ENCODE measurements at places on chromosomes 1 and 21.
A peak's percentile ranks its signal among the peaks of the same experiment; 100 is the strongest.

DNA sequence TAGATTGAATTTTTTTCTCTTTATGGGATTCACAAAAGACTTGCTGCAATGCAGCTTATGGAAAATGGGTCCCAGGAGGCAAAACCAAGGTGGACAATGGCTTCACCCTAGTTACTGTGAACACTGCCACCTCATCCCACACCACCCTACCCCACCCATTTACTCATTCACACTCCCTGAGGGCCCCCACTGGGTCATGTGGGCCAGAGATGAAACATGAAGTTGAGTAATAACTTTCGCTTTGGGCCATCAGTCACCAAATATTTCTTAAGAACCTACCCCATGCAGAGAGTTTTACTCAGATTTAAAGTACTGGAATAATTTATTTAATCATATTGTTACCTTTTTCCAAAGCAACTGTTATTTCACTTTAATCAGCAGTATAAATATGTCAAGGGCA, 191.8 kb downstream of the TPR start:
- peak; percentile 33 for DNase-seq

- no peak for DNase-seq
Measured at GRCh38 chr1:66244429-66244828, 289.5 kb upstream of the SGIP1 start.

- no peak for DNase-seq
Measured at GRCh38 chr21:39232861-39233291, 49.6 kb upstream of the PSMG1 start.

DNA sequence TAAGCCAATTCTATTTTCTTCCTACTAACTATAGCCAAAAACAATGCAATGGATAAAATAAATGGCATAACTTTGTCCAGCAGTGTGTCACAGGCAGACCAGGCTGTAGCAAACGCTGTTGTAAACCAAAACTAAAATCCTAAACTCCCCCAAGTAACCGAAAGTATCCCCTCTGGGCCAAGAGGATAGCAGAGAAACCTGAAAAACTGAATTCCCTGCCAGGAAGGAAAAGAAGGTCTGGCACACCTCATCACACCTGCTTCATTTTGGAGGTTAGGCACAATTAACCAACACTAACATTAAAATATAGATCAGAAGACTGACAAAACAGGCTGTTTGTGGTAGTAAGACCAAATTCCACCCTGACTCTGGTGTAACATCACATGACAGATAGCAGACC, 356.8 kb upstream of the C1orf87 start:
- no peak for DNase-seq

DNA sequence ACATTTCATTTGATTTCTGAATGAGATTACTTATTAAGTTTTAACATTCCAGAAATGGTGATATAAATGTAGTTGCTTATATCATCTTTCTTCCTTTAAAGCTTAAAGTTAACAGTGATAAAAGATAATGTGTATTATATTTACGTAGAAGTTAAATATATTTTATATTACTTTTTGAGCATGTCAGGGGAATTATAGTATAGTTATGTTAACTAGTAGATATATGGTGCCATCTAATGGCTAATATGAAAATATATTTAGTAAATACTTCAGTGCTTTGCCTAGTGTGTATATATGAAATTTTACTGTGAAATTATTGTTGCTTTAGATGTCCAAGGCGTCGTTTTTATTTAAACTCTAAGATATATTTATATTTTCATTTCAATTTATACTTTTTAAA, 51.5 kb downstream of the SYT14 start:
- DNase-seq, result no peak

- DNase-seq, result no peak
Measured at GRCh38 chr1:68521286-68521685, 24.4 kb upstream of the DEPDC1 start.

GRCh38 chr1:9181990-9182783, 52.4 kb upstream of the H6PD start:
- DNase-seq, result no peak

DNA sequence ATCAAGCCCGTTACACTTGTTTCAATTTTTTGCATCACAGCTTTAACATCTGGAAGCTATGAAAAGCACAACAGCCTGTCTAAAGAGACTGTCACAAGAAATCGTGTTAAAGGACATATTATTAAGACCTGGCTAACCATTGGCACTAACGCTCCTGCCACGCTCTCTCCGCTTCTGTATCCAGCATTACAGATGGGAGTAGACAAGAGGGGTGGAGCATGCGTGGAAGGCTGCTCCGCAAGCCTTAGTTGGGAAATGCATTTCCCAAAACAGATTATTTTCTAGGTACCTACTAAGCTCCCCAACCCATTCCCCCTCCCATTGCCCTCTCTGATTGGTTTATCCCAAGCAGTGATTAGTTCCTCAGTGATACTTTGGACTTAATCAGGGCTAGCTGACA, 72.4 kb downstream of the NTNG1 start:
- DNase-seq, result no peak

- DNase-seq, result no peak
Measured at GRCh38 chr1:59107516-59107915, 189.4 kb upstream of the FGGY start.

- DNase-seq, result no peak
Measured at GRCh38 chr1:29237852-29238619, 1.7 kb downstream of the PTPRU start.

GRCh38 chr1:85816606-85817005, 108.4 kb upstream of the ZNHIT6 start:
- DNase-seq, result no peak

GRCh38 chr1:8711151-8711550, 106.3 kb downstream of the RERE start:
- no peak for DNase-seq

DNA sequence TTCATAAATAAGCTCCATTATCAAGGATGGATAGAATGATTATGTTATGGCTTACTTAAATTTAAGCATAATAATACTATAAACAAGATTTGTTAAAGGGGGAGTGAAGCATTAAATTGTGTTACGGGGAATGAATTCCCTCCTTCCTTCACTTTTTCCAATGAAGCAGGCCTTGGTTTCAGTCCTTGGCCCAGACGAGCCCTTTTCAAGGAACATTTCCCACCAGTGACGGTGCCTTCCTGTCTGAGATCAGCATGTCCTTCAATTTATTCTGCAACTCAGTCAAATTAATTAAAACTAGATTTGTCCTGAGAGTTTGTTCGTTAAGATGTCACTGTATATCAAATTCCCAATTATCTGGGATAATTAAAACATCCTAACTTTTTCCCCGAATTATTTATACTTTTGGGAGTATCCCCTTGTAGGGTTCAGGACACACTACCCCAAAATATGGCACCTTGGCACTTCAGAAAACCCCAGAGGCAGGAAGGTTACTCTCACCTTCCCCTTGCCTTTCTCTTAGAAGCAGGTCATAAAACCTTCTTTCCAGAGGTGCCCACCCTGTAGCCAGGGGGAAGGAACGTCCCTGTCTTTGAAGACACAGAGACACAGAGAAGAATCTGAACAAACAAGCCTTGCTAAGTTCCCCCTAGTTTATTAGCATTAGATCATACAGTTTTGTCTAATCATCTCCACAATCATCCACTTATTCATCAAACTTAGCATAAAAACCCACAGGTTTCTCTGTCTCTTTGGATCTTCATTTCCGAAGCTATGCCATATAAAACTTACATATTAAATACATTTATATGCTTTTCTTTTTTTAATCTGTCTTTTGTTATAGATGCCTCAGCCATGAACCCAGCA, 86.2 kb upstream of the ARHGAP29 start:
- no peak for DNase-seq

DNA sequence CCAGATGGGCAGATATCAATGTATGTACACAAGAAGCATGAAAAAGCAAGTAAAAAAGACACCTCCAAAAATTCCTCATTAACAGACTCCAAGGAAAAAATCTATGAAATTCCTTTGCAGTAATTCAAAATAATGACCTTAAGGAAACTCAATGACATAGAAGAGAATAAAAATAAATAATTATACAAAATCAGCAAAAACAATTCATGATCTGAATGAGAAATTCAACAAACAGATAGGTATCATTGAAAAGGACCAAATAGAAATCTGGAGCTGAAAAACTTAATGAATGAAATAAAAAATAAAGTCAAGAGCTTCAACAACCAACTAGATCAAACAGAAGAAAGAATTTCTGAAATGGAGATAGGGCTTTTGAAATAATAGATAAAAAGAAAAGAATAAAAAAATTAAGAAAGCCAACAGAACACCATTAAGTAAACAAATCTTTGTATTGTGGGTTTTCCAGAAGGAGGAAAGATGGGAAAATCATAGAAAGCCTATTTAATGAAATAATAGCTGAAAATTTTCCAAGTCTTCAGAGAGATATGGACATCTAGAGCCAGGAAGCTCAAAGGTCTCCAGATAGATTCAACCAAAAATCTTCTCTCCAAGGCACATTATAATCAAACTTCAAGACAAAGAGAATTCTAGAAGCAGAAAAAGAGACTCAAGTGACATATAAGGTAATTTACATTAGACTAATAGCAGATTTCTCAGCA, 52.0 kb upstream of the KCNK1 start:
- no peak for DNase-seq

DNA sequence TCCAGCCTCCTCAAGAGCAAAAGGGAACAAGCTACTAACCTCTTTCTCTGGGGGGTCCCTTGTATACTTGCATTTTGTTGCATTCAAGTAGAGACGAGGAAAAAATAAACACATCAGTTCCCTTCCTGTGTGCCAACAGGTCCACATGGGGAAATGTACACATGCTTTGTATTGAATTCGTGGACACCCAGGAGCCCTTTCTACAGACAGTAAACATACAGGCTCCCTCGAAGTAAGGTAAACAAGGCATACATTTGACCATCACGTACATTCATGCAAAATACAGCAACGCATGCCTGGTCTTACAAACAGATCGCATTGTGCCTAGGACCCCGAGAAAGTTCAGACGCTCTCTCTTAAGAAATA, 1.1 kb downstream of the KCND3 start:
- no peak for DNase-seq

- no peak for DNase-seq
Measured at GRCh38 chr1:24987875-24988557, 57.9 kb upstream of the RUNX3 start.

GRCh38 chr1:106960412-106960811, 96.1 kb upstream of the PRMT6 start:
- no peak for DNase-seq

DNA sequence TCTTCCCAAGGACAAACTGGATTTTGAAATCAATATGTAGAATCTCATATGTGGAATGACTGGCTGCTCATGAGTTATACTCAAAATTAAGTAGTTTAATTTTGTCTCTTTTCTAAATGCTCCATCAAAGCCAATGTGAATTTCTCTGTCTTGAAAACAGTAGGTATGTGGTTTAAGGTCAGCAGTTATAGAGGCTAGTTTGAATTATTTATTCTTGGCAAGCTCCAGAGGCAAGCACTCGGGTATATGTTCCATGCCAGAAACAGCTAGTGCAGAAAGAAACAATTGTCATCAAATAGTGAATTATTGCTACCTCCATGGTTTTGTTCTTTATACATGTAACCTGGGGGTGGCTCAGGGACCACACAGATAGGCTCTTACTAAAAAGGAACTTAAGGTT, 63.5 kb downstream of the LRIG2 start:
- no peak for DNase-seq

GRCh38 chr1:9438431-9439073, 100.7 kb upstream of the SLC25A33 start:
- no peak for DNase-seq

DNA sequence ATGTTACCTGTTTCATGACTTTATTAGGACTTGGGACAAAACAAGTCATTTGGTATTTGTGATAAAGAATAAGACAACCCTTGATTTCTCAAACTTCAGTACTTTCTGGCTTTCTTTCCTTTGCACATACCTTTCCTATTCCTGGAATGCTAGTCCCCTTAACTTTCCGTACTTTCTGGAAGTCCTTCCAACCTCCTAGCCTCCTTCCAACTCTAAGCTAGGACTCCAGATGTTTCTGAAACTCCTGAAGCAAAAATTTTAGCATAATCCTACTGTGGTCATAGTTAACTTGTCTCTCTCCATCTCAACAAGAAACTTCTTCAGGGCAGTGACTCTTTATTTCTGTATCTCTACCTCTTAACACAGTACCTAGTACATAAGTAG, 19.8 kb upstream of the C1orf105 start:
- no peak for DNase-seq

DNA sequence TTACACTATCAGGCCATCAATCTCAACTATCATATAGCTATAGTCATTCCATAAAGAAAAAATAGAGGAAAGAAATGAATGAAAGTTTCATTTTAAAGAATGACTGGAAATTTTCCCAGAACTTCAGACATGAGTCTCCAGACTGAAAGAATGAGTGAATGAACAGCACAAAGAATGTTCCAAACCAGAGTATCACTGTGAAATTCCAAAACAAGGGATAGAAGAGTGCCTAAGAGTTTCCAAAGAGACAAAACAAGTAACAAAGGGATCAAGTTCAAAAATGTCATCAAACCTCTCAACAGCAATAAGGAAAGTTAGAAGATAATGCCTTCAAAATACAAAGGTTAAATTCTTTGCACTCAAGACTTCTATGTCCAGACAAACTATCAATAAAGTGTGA, 114.9 kb downstream of the DENND1B start:
- DNase-seq, result no peak

GRCh38 chr1:17236779-17237560, 11.9 kb upstream of the PADI3 start:
- DNase-seq, result peak; percentile 72

DNA sequence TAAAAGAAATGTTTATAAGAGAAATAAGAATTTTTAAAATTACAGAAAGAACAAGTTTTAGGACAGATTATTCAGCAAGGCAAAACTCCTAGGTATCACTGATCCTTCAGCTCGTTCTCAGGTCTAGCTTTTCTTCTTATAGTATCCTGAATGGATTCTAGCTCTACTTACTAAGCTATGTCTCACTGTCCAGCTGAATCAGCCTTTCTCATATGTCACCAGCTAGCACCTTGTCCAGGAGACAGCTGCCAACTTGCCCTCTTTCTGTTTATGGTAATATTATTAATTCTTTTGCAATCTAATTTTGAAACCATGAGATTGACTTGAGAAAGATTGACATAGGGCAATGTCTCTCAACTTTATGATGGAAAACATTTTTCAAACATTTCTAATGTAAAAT, 159.9 kb downstream of the LYPLAL1 start:
- DNase-seq, result no peak

GRCh38 chr1:94935476-94935875, 8.6 kb upstream of the CNN3 start:
- DNase-seq, result no peak

- DNase-seq, result peak; percentile 63
Measured at GRCh38 chr1:181189691-181190363, 101.3 kb downstream of the IER5 start.

Data from stimulated activated CD4-positive, alpha-beta T cell treated with anti-CD3 and anti-CD28 coated beads, Interleukin-12 subunit alpha, Interleukin-12 subunit beta, amount 100 ng/mL, for 48 hours (primary cell).